Kidney (tissue), 22 donors: ENCODE measurements at places on chromosomes 6 and 20. TPM values are rescaled to one million over a fixed set of nuclear protein-coding genes. Genes with fewer than 3 reads are reported as not detected.

DNA sequence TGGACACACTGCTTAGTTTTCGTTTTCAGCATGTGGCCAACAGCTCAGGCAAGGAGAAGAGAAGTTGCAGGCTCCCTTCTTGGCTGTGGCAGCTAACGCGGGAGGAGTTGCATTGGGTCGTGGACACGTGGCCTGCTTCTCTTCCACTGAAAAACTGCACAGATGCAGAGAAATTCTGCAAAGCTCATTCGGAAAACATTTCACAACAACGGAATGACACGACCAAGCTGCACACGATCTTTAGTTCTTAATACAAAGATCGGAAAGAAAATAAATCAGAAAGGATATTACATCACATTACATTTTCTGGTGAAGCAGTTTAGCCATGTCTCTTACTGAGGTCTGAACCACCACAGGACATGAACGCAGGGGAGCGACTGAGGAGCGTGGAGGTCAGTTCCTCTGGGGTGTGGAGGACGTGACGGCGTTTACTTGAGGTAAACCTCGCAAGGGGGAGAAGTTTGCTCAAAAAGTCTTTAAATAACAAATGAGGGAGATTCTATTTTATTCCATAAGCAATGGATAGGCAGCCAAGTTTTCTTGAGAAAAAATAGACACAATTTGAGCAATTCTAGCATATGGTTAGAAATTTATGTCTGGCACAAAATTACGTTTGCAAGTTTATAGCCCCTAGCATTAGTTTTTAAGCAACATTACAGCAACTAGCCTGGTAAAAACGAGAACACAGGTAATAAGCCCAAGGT, 178.3 kb downstream of the THBS2 start:
- no peak for DNase-seq

DNA sequence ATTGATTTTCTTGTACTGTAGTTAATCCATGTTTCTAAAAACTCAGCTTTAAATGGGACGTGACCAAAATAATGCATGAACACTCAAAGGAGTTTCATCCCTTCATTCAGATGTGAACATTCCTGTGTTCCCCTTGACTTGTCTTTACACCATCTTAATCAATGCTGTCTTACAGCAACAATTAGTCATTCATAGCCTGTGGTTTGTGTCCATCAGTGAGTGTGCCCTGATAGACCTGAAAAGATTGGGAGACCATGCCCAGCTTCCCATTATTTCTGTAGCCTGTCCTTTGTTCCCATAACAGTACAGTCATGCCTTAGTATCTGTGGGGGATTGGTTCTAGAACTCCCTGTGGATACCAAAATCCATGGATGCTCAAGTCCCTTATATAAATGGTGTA, 23.9 kb downstream of the NT5E start:
- no peak for DNase-seq

DNA sequence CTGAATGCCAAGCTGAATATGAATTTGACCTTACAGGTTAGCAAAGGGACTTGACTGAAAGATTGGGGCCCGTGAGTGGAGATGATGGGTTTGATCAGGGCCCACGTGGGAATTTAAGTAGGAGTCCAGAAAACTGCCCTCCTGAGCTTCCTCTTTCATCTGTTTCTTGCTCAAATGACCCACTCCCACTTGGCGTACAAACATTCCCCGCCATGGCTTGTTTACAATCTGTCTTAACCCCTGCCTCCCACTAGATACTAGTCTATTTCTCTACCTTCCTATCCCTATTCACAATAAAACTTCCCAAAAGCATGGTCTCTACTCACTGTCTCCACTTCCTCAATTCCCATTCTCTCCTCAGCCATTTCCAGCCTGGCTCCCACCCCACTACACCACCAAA, 9.4 kb downstream of the MMP9 start:
- no peak for DNase-seq

- no peak for DNase-seq
Measured at GRCh38 chr6:126716032-126716431, 376.1 kb downstream of the CENPW start.

The IL20RA gene
- 0.16 TPM for total RNA-seq

The KCNS1 gene
- 2.9 TPM for total RNA-seq

The IL17A gene
- not detected for total RNA-seq
